ENCODE measurements at places on chromosomes 4 and X. TPM values are rescaled to one million over a fixed set of nuclear protein-coding genes. Genes with fewer than 3 reads are reported as not detected.

DNA sequence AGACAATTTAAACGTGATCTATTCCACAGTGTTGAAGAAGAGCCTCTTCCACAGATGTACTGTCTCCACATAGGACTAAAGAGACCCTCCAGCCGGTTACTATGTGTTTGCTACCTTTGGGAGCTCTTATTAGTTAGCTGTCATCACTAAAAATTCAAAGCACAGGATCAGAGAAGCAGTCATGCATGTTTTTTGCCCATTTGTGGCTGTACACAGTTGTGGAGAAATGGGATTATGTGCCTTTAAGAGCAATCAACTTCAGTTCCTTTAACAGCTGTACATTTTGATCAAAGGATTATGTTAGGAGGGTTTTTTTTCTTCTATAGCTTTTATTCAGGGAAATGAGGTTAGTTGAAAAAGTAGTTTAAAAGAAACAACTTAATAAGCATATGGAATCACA lies 149.0 kb upstream of the SPOCK3 start:
- no peak for DNase-seq

DNA sequence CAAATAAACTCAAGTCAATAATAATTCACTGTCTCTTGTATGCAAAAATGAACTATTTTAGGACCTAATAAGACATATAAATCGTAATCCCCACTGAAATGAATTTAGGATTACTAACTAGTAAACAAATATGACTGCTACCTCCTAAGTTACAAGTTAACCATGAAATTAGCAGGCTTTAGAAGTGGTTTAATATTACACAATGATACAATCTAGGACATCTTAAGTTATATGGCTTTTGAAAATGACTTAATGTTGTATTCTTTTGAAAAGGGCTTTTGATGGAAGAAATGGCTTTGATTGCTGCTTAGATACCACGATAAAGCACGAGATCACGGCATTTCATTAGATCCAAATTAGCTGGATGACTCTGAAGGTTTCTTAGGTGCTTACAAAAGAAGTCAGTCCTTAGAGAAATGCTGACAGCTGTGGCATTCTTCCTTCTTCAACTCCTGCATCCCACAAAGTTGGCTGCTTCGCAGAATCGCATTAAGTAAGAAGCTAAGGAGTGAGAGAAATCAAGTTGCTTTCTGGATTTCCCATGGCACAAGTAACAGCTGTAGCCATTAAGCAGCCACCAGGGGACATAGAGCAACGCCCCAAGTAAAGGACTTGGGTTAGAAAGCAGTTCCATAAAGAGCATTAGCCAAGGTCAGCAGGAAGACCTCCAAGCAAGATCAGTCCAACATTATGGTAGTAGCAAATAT lies 6.9 kb downstream of the SLC10A7 start:
- no peak for DNase-seq

DNA sequence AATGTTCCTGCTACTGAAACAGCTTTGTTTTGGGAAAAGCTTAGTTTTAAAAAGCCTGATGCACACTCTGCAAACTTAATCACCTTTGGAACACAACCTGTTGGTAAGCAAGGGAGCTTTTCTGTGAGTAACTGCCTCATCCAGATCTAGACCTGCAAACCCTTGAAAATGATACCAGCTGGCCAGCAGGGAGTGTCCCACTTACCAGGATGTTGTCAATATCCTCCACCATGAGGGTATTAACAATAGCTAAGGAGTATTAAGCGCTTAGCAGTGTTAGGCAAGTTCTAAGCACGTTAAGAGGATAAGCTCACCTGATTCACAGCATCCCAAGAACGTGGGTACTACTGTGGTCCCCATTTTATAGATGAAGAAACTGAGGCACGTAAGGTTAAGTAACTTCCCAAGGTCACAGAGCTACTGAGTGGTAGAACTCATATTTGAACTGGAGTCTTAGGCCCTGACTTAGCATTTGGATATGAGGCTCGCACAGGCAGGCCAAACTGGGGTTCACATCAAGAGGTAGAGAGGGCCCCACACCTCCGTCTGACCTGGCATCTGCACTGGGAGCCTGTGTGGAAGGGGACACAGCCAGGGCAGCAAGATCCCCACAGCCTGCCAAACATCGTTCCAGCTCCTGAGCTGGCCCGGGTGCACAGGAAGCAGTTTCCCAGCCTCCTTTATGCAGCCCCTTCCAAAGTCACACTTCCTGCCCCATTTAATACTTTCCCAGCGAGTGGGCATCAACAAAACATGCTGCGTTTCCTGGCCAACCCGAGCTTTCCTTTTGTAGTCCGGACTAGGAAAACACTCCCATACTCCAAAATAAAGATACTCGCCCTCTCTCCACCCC lies 32.7 kb downstream of the IRF2 start:
- DNase-seq = peak; percentile 52

GRCh38 chr4:188841523-188841922 lies 702.3 kb downstream of the TRIML1 start:
- no peak for DNase-seq

GRCh38 chr4:36841583-36842326 lies 402.8 kb upstream of the NWD2 start:
- no peak for DNase-seq

- no peak for DNase-seq
Observed at GRCh38 chr4:182215148-182215547, 28.1 kb upstream of the TENM3 start.

DNA sequence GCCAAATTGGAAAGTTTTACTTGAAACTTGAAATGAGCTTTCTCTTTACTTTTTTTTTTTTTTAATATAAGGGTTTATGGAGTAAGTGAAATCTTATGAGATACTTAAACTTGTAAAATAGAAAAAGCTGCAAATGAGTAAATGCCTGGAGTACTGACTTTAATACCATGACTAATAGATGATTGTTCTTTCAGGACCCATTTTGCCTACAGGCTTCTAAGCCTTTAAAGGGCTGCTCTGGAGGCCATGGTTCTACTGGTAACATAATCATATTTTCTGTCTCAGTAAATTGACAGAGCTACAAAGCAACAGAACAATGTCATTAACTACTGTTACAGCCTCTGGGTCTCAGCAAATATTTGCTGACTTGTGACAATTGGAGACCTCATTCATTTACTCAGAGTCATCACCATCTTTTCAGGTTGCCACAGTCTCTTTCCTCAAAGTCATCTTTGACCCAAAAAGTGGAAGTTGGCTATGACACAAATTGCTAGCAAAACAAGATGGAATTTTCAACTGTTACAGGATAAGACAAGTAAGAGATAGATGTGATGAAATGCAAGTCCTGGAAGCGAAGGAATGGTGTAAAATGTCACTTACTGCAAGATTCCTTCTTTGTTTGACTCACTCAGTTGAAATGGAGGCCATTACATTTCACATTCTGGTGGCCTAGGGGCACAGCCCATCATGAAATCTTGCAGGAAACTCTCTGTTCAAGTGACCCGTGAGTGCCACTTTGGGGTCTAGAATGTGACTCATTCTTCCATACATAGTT lies 132.7 kb downstream of the BTC start:
- no peak for DNase-seq

- DNase-seq = no peak
Observed at GRCh38 chr4:108829966-108830492, 67.2 kb upstream of the ETNPPL start.

- peak; percentile 51 for DNase-seq
Observed at GRCh38 chr4:56731857-56732256, 50.8 kb upstream of the HOPX start.

DNA sequence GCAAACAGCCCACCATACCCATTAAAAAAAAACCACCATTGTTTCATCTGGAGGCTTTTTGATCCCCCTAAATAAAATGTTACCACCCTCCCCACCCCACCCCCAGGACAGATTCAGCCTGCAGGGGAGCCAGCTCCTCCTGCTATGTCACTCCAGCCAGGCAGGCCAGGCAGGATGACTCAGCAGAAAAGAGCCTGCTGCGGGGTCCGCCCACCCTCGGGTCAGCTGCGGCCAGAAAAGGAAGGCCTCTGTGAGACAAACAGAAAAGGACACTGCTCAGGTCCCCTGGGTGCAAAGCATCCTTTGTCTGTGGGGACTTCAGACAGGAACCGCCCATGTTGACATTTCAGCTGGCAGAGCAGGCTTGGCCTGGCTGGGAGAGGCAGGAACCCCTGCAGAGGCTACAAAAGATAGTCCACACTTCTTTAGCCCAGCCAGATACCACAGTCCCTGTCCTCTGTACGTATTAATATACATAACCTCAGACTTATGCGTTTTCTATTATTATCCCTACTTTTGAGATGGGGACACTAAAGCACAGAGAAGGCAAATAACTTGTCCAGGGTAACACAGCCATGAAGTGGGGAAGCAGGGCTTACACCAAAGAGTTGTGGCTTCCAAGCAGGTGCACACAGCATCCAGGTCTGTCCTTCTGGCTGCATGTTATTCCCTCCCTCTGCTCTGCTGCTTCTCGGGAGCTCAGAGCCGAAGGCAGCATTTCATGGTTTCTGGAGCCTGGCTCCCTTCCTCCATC lies 147.7 kb downstream of the CPEB2 start:
- peak; percentile 51 for DNase-seq

FGD1 gene
- total RNA-seq = 22.4 TPM

CLTRN gene
- 2.7 TPM for total RNA-seq

FABP2 gene
- not detected for total RNA-seq

TRIM2 gene
- total RNA-seq = 49.2 TPM

SPANXA2 gene
- not detected for total RNA-seq

PDLIM3 gene
- total RNA-seq = 2.7 TPM

Measured in H7 (cell line).